ENCODE measurements at places on chromosomes 3 and 15. TPM values are rescaled to one million over a fixed set of nuclear protein-coding genes. Genes with fewer than 3 reads are reported as not detected.

- no peaks in the 10 kb centered on the region for H3K4me1 ChIP-seq
- H3K27me3 ChIP-seq: peaks cover 4% of the 10 kb centered on the region
- H3K27ac ChIP-seq: no peak overlapping the region
- no peak for DNase-seq
- H3K36me3 ChIP-seq: peaks cover 7% of the 10 kb centered on the region
- H3K4me3 ChIP-seq: no peak overlapping the region
Measured at GRCh38 chr3:45306406-45307008, 80.4 kb upstream of the TMEM158 start.

DNA sequence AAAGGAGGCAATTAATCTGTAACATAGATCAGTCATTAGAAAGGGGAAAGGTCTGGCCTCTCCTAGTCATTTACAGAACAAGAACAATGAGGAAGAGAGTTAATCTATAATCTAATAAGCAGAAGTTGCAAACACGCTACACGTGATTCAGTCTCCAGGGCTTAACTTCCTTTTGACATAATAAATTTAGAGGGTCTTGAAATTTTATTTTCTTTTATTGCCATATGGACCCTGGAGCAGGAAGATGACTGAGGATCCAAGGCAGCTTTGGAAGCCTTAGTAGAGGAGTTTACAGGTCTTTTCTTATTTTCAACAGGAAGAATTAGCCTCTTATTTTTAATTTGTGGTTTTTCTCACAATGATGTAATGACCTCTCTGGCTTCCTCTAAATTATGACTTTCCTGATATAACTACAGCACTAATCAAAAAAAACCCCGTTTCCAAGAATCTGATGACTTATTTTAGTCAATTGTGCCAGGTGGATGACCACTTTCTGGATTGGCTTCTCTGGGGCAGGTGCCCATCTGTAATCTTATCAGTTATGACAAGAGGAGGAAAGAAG, 32.2 kb downstream of the ADGRG7 start:
- no peak overlapping the region for H3K27ac ChIP-seq
- no peaks in the 10 kb centered on the region for H3K36me3 ChIP-seq
- H3K4me1 ChIP-seq: no peaks in the 10 kb centered on the region
- no peak overlapping the region for H3K4me3 ChIP-seq
- DNase-seq: no peak

- H3K4me3 ChIP-seq: no peak overlapping the region
- H3K36me3 ChIP-seq: peaks cover 2% of the 10 kb centered on the region
- H3K27me3 ChIP-seq: peaks cover 6% of the 10 kb centered on the region
- DNase-seq: no peak
- no peak overlapping the region for H3K27ac ChIP-seq
Measured at GRCh38 chr15:45234562-45235235, 17.3 kb upstream of the SLC28A2 start.

- no peaks in the 10 kb centered on the region for H3K36me3 ChIP-seq
- no peak overlapping the region for H3K4me3 ChIP-seq
- H3K4me1 ChIP-seq: no peaks in the 10 kb centered on the region
- H3K27me3 ChIP-seq: peaks cover 32% of the 10 kb centered on the region
Measured at GRCh38 chr3:193794002-193794881, 201.2 kb downstream of the OPA1 start.

- peak; percentile 13 for DNase-seq
- no peaks in the 10 kb centered on the region for H3K36me3 ChIP-seq
- peak overlapping the region; percentile 16 for H3K27ac ChIP-seq
- H3K4me3 ChIP-seq: peak overlapping the region; percentile 31
Measured at GRCh38 chr3:106183762-106184391, 315.1 kb upstream of the CBLB start.

DNA sequence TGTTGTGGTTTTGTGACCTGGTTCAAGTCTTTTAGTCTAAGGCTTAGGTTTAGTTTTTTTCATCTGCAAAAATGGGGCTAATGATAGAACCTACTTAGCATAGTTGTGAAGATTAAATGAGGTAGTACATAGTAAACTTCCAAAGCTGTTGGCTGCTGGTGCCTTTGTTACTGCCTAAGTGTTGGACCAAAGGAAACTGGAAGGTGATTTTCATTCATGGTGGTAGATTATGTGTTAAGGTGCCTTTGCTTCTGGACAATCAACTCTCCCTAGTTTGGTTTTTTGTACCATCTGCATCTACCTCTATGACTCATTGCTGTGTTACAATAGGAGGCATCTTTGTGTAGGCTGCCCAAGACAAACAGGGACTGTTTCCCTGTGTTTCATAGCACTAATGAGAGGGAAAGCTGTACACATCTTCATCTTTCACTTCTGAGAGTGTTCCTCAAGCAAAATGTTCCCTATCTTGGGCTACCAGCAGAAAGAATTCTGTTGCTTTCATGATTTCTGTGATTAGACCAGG, 3.2 kb downstream of the MAP2K1 start:
- H3K4me1 ChIP-seq: peaks cover 84% of the 10 kb centered on the region
- no peak for DNase-seq

GRCh38 chr3:190517687-190518086, 3.8 kb downstream of the IL1RAP start:
- no peak overlapping the region for H3K4me3 ChIP-seq
- H3K36me3 ChIP-seq: peaks cover 4% of the 10 kb centered on the region
- H3K4me1 ChIP-seq: peaks cover 13% of the 10 kb centered on the region
- H3K27me3 ChIP-seq: no peaks in the 10 kb centered on the region
- H3K27ac ChIP-seq: no peak overlapping the region
- no peak for DNase-seq

DNA sequence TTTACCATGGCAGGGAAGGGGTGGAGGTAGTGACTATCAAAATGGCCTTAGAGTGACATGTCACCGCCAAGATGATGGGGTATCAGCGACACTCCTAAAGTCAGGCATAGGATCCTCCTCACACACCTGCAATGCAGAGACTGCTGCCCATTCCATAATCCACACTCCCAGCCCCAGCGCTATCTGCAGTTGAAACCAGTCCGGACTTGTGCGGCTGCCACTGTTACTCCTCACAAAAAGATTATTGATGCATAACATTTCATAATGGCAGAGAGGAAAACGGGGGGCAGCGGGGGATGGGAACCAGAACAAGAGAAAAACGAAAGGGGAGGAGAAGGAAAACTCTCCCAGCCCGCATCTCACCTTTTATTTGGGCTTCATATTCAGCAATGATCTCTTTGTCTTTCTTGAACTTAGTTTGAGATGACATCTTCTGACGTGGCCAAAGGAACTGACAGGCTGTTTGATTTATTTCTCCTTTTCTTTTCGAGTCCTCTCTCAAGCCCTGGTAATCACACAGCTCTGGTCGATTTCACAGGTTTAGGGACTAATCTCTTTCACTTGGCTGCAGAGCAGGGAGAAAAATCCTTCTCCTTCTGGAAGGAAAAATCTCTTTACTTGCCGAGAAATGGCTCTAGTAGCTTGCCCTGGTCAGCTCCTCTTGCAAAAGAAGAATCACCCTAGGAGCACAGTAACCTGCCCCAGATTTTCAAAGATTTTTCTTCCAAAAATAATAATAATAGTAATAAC, 749 bp downstream of the SRGAP3 start:
- no peaks in the 10 kb centered on the region for H3K27me3 ChIP-seq
- no peak for DNase-seq

DNA sequence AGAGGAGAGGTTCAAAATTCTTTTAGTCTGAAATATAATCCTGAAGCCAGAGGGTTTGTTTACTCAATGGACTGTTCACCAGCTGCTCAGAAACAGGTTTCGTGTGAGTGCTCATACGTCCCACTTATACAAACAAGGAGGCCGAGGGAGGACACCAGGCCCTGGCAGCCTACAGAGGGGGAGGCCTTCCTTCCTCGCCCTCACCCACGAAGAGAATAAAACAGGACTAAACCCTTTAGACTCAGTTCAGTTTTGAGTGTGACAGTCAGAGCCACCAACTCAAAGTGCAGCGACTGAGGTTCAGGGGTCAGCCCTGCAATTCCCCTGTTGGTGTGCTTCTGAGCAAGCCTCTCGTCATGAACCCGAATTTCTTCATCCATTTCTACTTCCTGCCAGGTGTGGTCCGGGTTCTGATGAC, 17.3 kb downstream of the FAM174B start:
- H3K27me3 ChIP-seq: peaks cover 4% of the 10 kb centered on the region
- H3K27ac ChIP-seq: no peak overlapping the region
- peaks cover 22% of the 10 kb centered on the region for H3K36me3 ChIP-seq
- no peak for DNase-seq
- peaks cover 2% of the 10 kb centered on the region for H3K4me1 ChIP-seq
- H3K4me3 ChIP-seq: no peak overlapping the region

DNA sequence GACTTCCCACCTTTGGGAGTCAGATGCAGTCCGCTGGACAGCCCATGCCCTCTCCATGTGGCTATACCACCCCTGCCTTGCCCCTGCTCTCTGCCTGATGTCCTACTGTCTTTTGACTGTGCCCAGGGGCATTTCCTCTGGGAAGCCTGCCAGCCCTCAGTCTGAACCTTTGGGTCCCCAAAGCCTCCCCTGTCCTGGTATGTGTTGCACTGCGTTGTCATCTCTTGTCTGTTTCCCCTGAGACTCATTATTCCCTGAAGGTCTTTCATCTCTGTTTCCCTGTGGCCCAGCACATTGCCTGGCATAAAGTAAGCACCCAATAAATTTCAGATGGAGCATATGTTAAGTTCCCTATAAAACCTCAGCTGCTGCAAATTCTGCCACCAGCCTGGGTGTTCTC, 236.6 kb upstream of the CTDSPL start:
- no peaks in the 10 kb centered on the region for H3K36me3 ChIP-seq
- no peak overlapping the region for H3K4me3 ChIP-seq
- DNase-seq: no peak
- no peak overlapping the region for H3K27ac ChIP-seq
- no peaks in the 10 kb centered on the region for H3K4me1 ChIP-seq
- H3K27me3 ChIP-seq: peaks cover 29% of the 10 kb centered on the region

DNA sequence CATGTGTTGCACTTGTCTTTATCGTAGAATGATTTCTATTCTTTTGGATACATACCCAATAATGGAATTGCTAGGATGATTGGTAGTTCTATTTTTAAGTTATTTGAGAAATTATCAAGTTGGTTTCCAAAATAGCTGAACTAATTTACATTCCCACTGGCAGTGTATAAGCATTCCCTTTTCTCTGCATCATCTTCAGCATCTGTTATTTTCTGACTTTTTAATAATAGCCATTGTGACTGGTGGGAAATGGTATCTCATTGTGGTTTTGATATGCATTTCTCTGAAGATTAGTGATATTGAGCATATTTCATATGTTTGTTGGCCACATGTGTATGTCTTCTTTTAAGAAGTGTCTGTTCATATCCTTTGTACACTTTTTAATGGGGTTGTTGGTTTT, 81.7 kb upstream of the NUDT16 start:
- no peak for DNase-seq
- H3K4me3 ChIP-seq: no peak overlapping the region
- H3K4me1 ChIP-seq: no peaks in the 10 kb centered on the region
- H3K27me3 ChIP-seq: peaks cover 4% of the 10 kb centered on the region
- no peak overlapping the region for H3K27ac ChIP-seq
- H3K36me3 ChIP-seq: no peaks in the 10 kb centered on the region

- DNase-seq: no peak
- no peaks in the 10 kb centered on the region for H3K36me3 ChIP-seq
- no peaks in the 10 kb centered on the region for H3K27me3 ChIP-seq
- no peaks in the 10 kb centered on the region for H3K4me1 ChIP-seq
- no peak overlapping the region for H3K27ac ChIP-seq
Measured at GRCh38 chr3:59245859-59246501, 196.2 kb upstream of the CFAP20DC start.

- H3K4me3 ChIP-seq: no peak overlapping the region
- peaks cover 4% of the 10 kb centered on the region for H3K27me3 ChIP-seq
Measured at GRCh38 chr15:89932880-89933279, 20.1 kb upstream of the ARPIN start.

- peaks cover 20% of the 10 kb centered on the region for H3K4me1 ChIP-seq
- no peaks in the 10 kb centered on the region for H3K36me3 ChIP-seq
- no peak overlapping the region for H3K27ac ChIP-seq
- no peaks in the 10 kb centered on the region for H3K27me3 ChIP-seq
Measured at GRCh38 chr3:189630767-189631372, 319 bp upstream of the TP63 start.

- H3K27ac ChIP-seq: no peak overlapping the region
- no peak overlapping the region for H3K4me3 ChIP-seq
- H3K4me1 ChIP-seq: peaks cover 3% of the 10 kb centered on the region
- H3K27me3 ChIP-seq: peaks cover 18% of the 10 kb centered on the region
- no peaks in the 10 kb centered on the region for H3K36me3 ChIP-seq
Measured at GRCh38 chr3:128503164-128503651, 10.2 kb upstream of the GATA2 start.

GRCh38 chr3:145727476-145727875, 433.5 kb downstream of the PLOD2 start:
- no peaks in the 10 kb centered on the region for H3K27me3 ChIP-seq
- no peak for DNase-seq
- no peaks in the 10 kb centered on the region for H3K4me1 ChIP-seq
- no peaks in the 10 kb centered on the region for H3K36me3 ChIP-seq
- no peak overlapping the region for H3K27ac ChIP-seq

- H3K36me3 ChIP-seq: no peaks in the 10 kb centered on the region
- H3K4me1 ChIP-seq: no peaks in the 10 kb centered on the region
- H3K27ac ChIP-seq: no peak overlapping the region
- peaks cover 8% of the 10 kb centered on the region for H3K27me3 ChIP-seq
- DNase-seq: no peak
Measured at GRCh38 chr3:54714035-54714434, 213.8 kb downstream of the LRTM1 start.

- DNase-seq: no peak
- no peak overlapping the region for H3K27ac ChIP-seq
- peak overlapping the region; percentile 31 for H3K4me3 ChIP-seq
- H3K36me3 ChIP-seq: no peaks in the 10 kb centered on the region
Measured at GRCh38 chr3:177283983-177284382, 86.7 kb upstream of the TBL1XR1 start.

- peaks cover 32% of the 10 kb centered on the region for H3K4me1 ChIP-seq
- no peaks in the 10 kb centered on the region for H3K36me3 ChIP-seq
- peak overlapping the region; percentile 84 for H3K27ac ChIP-seq
- no peaks in the 10 kb centered on the region for H3K27me3 ChIP-seq
Measured at GRCh38 chr3:129314386-129315222, 35.9 kb downstream of the HMCES start.

- no peak for DNase-seq
- H3K27ac ChIP-seq: no peak overlapping the region
- no peaks in the 10 kb centered on the region for H3K36me3 ChIP-seq
- no peak overlapping the region for H3K4me3 ChIP-seq
- no peaks in the 10 kb centered on the region for H3K4me1 ChIP-seq
- no peaks in the 10 kb centered on the region for H3K27me3 ChIP-seq
Measured at GRCh38 chr15:58346361-58346760, 85.4 kb upstream of the LIPC start.

DNA sequence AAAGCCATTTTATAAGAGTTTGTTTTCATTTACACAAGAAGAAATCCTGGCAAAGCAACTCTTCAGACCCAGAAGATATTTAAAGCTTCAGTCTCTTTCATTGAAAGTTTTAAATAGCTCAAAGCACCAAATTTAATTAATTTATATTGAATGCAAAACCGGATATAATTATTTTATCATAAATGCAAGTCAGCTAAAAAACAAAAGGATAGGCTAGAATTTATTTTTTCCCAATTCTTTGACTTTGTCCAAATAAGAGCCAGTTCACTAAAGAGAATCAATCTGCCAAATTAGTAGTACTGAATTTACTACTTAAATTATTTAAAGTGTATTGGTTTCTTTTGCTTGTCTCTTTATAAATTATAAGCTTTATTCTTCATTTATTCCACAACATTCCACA, 101.5 kb downstream of the ZNF385D start:
- H3K4me3 ChIP-seq: no peak overlapping the region
- H3K36me3 ChIP-seq: no peaks in the 10 kb centered on the region
- no peaks in the 10 kb centered on the region for H3K4me1 ChIP-seq
- H3K27ac ChIP-seq: no peak overlapping the region
- H3K27me3 ChIP-seq: no peaks in the 10 kb centered on the region

Gene CAMKV
- not detected for total RNA-seq

Gene MESD
- total RNA-seq: 30.5 TPM

Gene GNAT1
- not detected for total RNA-seq

Gene PLCL2
- total RNA-seq: 86.3 TPM

Gene MYO5C
- 0.10 TPM for total RNA-seq

Gene NFKBIZ
- total RNA-seq: 148 TPM

Gene ADPRH
- 2.6 TPM for total RNA-seq

Gene SAMD7
- total RNA-seq: not detected

Gene CIB1
- total RNA-seq: 110 TPM

Gene CORO2B
- total RNA-seq: 0.44 TPM
